ENCODE measurements at places on chromosomes 4 and X.

DNA sequence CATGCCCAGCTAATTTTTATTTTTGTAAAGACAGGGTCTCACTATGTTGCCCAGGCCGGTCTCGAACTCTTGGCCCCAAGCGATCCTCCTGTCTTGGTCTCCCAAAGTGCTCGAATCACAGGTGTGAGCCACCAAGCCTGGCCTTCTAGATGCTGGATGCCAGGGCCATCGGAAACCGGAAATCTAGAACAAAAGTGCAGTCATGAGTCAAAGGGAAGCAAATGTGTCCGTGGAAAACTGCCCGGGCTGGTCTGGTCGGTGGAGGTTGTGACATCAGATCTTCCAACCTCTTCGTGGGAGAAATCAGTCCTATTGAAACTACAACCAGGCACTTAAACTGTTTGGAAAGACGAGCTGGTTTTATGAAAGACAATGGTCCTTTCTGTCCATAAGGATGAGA lies 92.3 kb upstream of the SHOX start:
- no peak for ATAC-seq

- no peak for ATAC-seq
These were observed 66.2 kb downstream of the IL15 start for GRCh38 chr4:141702472-141703182.

DNA sequence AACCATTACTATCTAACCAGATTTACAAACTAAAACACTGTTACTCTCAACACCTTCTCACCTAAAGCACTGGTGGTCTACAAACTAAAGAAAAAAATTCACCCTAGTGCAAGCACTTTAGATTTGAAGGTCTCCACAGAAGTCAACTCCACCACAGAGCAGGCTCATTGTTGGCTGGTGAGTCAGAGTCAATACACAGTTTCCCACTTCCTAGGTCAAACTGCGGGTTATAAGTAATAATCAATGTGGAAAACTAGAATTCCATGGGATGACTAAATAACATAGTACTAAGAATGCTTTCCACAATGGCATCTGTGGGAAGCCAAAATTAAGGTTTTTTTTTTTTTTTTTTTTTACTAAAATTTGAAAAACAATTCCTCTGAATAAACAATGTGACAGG lies 191.8 kb downstream of the PDGFC start:
- ATAC-seq: no peak

DNA sequence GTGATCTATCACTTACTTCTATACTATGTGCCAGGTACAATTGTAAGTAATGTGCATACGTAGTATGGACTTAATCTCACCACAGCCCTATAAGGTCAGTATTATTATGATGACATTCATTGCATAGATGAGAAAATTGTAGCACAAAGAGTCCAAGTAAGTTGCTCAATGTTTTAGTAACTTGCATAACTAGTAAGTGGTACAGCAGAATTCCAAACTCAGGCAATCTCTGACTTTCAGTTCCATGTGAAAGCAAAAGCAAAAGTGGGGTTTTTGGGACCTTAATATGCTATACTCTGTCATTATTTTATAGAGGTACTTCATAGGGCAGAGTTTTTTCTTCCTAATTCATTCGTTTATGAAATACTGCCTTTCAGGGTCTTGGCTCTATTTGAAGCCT lies 188.8 kb upstream of the VEGFC start:
- ATAC-seq: no peak

GRCh38 chr4:140529434-140529833 lies 5.5 kb downstream of the ELMOD2 start:
- ATAC-seq: no peak
